COLO829 (cell line): ENCODE measurements at places on chromosomes 6 and 20.

- DNase-seq, result peak; percentile 80
Measured at GRCh38 chr6:9086331-9086730, 651.0 kb upstream of the SLC35B3 start.

DNA sequence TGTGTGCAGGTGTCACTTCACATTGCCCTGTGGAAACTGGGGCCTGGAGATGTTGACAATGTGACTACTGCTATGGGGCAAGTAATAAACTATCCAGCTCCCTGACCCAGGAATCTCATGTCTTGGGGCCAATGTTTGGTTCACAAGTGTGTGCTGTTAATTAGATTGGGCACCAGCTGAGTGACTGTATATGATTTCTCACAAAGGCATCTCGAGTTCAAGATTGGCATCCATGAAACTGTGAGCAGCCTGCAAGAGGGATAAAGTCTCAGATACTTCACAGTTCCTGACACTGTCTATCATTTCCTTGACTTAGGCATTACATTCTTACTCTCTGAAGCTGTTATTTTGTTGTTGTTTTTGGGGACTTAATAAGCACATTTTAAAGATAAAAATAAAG is 264.0 kb downstream of the PRKN start:
- no peak for DNase-seq

GRCh38 chr6:157066781-157067491 is 256.4 kb downstream of the TMEM242 start:
- no peak for DNase-seq

- no peak for DNase-seq
Measured at GRCh38 chr20:60302875-60303274, 344.7 kb downstream of the CDH26 start.

DNA sequence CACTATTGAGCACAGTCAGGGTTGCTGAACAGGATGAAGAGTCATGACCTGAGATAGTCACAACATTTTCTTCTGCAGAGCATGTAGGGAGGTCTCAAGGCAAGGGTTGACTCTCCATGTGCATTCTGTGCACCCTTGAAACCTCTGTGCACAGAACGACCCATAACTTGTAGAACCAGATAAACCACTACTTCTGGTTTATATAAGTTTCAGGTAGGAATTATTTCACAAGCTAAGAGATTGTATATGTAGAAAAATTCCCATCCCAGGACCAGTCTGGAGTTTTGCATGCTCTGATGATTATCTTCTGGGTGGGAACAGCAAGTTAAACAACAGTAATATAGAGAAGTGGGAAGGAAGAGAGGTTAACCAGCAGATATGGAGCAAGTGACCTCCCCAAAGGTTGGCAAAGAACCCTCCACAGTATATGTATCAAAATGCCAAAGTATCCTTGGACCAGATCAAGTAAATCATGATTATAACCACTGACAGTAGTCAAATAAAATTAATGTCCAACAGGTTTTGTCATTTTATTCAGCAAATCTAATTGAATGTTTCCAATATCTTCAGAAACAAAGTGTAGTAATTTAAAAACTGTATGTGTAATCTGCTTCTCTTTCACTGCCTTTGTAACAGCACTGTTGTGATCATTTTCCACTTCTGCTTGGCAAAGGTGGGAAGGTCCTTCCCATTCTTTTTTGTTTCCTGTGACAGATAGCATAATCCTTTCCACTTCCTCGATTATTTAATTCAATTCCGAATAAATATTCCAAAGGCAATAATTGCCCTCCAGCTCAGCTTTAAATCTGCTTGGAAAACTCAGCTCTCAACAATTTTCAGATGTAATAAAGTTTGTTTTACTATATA is 104.4 kb downstream of the SYNE1 start:
- DNase-seq, result no peak

GRCh38 chr20:17471606-17472187 is 59.5 kb downstream of the BFSP1 start:
- no peak for DNase-seq

DNA sequence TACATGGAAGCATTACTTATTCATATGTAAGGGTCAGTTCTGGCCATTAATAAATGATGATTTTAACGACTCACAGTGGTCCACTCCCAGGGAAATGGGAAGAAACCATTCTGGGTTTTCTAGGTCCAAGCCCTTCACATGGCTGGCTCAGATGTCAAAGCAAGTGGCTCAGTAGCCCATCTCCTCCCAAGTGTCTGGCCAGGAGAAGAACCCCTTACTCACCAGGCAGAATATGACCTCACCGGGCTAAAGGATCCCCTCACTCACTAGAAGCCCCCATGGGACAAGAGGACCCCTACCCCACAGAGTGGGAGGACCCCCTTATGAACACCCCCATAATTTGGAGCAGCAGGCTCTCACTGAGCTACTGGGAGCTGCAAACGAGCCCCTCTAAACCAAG is 34.0 kb downstream of the PREX1 start:
- no peak for DNase-seq

DNA sequence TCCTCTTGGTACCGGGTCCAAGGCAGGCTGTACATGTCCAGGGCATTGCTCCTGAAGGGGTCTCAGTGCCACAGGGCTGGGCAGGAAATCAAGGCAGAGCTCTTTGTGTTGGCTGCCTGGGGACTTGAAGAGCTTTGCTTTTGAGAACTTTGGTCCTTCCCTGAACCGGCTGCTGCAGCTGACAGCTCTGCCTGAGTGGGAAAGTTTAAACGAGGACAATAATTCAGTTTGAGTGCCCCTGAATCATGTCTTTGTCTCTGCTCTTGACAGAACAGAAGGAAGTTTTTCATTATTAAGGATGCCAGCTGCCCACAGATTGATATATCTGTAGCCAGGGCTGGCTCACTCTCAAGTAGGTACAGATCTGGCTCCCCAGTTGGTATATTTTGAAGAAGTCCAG is 56.1 kb downstream of the ANKRD6 start:
- DNase-seq, result peak; percentile 4

DNA sequence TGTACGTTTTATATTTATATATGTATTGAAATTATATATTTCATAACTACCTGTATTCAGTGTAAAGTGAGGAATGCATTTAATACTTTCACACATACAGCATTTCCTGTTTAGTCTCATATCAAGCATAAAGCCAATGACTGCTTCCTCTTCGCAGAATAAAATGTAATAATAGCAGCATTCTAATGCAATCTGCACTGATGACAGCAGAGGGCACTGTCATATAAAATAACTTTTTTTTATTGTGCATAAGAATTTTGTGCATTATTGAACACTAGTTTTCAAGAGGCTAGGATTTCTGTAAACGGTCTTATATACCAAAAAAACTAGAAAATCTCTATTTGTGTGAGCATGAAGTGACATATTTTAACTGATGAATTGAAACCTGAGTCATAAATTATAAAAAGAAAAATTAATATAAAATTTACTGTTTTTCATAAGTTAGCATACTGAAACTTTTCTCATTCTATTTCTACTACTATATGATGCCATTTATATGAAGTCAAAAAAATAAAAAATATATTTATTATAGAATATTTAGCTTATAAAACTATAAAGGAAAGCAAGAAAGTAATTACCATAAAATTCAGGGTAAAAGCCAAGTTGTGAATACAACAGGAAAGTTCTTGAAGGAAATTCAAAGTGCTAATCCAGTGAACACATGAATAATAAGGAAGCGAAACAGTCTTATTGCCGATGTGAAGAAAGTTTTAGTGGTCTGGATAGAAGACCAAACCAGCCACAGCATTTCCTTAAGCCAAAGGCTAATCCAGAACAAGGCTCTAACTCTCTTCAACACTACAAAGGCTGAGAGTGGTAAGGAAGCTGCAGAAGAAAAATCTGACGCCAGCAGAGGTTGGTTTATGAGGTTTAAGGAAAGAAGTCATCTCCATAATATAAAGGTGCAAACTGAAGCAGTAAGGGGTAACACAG is 36.3 kb downstream of the RNF146 start:
- peak; percentile 65 for DNase-seq

- peak; percentile 88 for DNase-seq
Measured at GRCh38 chr6:41591859-41592502, 45.8 kb downstream of the FOXP4 start.

DNA sequence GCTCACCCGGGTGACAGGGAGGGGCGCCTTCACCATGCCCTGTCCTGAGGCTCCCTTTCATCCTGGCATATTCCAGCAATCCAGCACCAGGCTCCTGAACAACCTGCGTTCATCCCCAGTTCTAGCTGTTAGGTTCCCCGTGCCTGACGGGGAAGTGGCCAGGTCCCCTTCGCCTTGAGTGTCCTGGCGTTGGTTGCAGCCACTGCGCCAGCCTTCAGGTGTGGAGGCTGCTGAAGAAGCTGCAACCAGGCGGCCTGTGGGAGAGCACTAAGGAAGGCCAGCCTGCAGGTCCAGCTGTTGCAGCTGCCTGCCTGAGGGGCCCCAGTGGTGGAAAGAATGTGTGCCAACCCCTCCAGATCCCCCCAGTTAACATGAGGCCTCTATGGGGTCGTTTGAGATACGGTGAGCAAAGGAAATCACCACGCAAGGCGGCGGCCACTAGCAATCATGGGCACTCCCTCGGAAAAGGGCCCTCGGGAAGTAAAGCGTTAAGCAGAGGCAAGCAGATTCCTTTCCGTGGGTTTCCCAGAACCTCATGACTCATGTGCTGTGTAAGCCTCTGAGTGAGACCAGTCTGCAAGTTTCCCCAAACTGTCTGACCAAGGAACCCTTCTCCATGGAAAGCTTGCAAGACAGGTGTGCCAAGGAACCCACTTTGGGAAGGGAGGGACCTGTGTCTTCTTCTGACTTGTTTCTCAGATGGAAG is 320.8 kb downstream of the TAF4 start:
- DNase-seq, result no peak

- no peak for DNase-seq
Measured at GRCh38 chr6:153001767-153002612, 519 bp downstream of the MTRF1L start.

DNA sequence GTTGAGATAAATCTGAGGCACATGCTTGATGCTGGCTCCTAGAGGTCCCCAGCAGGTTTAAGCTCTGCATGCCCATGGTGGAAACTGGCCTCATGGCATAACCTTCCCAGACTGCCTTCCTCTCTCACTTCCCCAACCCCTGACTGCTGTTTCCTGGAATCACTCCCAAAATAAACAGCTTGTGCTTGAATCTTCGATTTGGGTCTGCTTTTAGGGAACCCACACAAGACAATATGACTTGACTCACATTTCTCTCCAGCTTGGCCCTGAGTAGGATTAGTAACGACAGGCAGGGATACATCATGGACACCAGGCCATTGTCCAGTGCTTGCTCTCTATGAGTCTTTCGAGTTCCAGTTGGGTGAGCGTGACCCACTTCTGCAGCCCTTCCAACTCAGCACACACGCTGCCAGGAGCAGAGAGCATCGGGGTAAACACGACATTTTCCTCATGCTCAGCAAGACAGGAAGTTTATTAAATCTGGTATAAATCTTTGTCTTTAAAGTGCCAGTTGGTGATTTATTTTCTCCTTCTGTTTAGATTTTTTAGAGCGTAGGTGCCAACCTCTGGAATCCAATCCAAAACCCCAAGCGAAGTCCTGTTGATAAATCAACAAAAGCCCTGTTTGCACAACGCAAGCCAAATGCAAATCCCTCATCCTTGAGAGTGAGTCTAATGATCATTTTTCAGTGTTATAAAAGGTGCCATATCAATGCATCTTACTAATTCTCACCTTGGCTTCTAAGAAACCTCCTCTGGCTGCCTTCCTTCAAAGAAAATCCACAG is 135.0 kb downstream of the FOXA2 start:
- no peak for DNase-seq

DNA sequence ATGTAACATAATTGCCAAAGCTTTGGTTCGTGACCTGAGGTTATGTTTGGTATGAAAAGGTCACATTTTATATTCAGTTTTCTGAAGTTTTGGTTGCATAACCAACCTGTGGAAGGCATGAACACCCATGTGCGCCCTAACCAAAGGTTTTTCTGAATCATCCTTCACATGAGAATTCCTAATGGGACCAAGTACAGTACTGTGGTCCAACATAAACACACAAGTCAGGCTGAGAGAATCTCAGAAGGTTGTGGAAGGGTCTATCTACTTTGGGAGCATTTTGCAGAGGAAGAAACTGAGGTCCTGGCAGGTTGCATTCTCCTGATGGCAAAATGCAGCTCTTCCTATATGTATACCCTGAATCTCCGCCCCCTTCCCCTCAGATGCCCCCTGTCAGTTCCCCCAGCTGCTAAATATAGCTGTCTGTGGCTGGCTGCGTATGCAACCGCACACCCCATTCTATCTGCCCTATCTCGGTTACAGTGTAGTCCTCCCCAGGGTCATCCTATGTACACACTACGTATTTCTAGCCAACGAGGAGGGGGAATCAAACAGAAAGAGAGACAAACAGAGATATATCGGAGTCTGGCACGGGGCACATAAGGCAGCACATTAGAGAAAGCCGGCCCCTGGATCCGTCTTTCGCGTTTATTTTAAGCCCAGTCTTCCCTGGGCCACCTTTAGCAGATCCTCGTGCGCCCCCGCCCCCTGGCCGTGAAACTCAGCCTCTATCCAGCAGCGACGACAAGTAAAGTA is 547 bp upstream of the ESR1 start:
- DNase-seq, result no peak

GRCh38 chr6:11748591-11749210 is 29.9 kb downstream of the ADTRP start:
- DNase-seq, result no peak

GRCh38 chr6:75109765-75110164 is 96.1 kb downstream of the COL12A1 start:
- no peak for DNase-seq

- DNase-seq, result no peak
Measured at GRCh38 chr6:90286884-90287488, 9.7 kb downstream of the BACH2 start.

DNA sequence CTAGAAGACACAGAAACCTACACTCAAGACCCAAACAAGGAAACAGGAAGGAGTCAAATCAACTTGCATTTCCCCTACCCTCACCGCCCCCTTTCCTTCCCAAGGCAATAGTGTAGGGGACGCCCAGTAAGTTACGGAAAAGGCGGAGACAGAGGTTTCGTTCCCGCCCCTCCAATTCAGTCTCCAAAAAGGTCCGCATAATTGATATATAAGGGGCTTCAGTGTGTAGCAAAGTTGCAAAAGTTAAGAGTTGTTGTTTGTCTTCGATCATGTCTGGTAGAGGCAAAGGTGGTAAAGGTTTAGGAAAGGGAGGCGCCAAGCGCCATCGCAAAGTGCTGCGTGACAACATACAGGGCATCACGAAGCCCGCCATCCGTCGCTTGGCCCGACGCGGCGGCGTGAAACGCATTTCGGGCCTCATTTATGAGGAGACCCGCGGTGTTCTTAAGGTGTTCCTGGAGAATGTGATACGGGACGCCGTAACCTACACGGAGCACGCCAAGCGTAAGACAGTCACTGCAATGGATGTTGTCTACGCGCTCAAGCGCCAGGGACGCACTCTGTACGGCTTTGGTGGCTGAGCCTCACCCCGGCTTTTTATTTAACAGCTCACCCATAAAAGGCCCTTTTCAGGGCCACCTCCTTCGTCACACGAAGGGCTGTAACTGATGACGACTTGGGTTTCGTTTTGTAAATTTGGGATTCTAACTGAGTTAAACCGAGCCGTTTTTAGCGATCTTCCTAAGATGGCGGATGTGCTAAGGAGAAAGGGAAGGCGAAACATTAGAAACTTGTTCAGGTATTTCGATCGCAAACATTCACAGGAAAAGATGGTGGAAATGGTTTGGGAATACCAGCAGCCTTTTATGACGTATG is 124.6 kb upstream of the BTN3A2 start:
- DNase-seq, result no peak
